T-helper 2 cell treated with Interferon-gamma antibody and Interleukin-4, amounts not matched to agents 5 μg/mL and 100 μg/mL, for 36 hours (primary cell): ENCODE measurements at places on chromosomes 16 and 17.

- no peak for DNase-seq
Observed at GRCh38 chr16:80056324-80056723, 455.8 kb upstream of the MAF start.

DNA sequence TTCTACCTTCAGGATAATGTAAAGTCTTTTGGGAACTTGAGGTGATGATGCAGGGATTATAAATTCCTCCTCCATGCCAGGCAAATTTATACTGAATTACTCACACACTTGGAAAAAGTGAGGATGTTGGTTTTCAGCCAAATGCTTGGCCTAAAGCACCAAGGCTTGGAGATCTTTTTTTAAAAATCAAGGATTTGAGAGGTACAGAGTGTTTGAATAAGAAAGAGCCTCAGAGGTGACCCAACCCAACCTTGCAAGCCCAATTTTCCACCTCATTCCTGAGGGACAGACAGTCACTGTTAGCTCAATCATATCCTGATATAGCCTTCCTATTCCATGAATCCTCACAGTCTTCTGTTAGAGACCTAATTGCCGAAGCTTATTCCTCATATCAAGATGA, 14.0 kb downstream of the GRIN2A start:
- DNase-seq, result no peak

DNA sequence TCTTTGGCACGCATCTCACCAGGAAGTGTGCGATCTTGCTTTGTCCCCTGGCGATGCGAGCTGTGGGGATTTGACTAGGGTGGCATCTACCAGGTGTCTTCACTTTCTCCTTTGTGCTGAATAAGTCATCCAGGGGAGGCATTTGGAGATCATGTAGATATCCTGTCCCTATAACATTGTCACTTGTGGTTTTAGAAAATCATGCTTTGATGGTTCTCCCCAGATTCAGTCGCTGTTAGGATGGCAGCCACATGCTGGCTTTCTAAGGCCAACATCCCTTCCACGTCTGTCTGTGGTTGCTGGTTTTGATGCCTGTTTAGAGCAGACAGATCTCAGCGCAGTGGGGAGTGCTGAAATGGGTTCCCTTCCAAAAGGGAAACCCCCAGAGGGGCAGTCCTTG, 2.5 kb downstream of the ADAD2 start:
- no peak for DNase-seq

GRCh38 chr17:32671896-32672295, 185.1 kb downstream of the CDK5R1 start:
- no peak for DNase-seq

DNA sequence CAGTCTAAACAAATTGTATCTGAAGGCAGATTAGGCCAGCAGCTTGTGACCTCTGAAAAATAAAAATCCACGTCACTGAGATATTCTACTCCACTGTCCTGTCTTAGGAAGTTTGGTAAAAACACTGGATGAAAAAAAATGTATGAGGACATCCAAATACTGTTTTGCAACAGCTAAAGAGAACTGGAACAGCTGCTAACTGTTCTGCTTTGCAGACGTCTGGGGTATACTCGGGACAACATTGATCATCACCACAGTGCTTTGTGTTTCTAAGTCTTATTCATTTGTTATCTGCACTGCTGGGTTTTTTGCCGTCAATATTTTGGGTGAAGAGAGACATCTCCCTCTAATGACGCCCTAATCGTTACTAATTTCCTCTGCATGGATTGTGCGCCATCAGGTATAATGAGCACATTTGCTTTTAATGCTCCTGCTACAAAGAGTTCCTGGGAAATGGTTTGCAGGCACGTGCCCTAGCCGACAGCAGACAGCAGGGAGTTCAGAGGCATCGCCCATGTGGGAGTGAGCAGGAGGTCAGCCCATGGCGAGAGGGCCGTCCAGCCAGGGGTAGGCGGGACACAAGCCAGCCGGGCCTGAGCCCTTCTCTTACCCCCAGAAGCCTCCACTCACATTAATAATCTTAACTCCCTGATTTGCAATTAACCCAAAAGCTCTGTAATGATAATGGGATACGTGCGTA, 87.0 kb downstream of the CBLN1 start:
- no peak for DNase-seq

GRCh38 chr17:41322094-41322902, 6.8 kb upstream of the KRTAP17-1 start:
- DNase-seq, result no peak

GRCh38 chr17:40437095-40437732, 6.0 kb upstream of the IGFBP4 start:
- DNase-seq, result no peak

- DNase-seq, result peak; percentile 50
Observed at GRCh38 chr17:46212634-46213435, 19.6 kb upstream of the KANSL1 start.

- DNase-seq, result no peak
Observed at GRCh38 chr16:49843758-49844157, 12.2 kb downstream of the ZNF423 start.

GRCh38 chr16:86387468-86388440, 122.6 kb upstream of the FOXF1 start:
- peak; percentile 17 for DNase-seq

GRCh38 chr16:9135797-9136196, 44.4 kb downstream of the HAPSTR1 start:
- DNase-seq, result no peak

GRCh38 chr17:15913826-15914225, 31.1 kb upstream of the ADORA2B start:
- DNase-seq, result no peak

GRCh38 chr16:70735141-70735979, 49.5 kb upstream of the MTSS2 start:
- DNase-seq, result no peak

GRCh38 chr17:3732210-3732621, 8.5 kb downstream of the HASPIN start:
- no peak for DNase-seq

- DNase-seq, result no peak
Observed at GRCh38 chr16:90001761-90002503, 17.3 kb downstream of the DBNDD1 start.

- no peak for DNase-seq
Observed at GRCh38 chr16:71402007-71402406, 39.8 kb downstream of the TLE7 start.

GRCh38 chr17:27366437-27366836, 72.5 kb downstream of the WSB1 start:
- no peak for DNase-seq

GRCh38 chr16:85754413-85754812, 3.5 kb upstream of the C16orf74 start:
- DNase-seq, result no peak

DNA sequence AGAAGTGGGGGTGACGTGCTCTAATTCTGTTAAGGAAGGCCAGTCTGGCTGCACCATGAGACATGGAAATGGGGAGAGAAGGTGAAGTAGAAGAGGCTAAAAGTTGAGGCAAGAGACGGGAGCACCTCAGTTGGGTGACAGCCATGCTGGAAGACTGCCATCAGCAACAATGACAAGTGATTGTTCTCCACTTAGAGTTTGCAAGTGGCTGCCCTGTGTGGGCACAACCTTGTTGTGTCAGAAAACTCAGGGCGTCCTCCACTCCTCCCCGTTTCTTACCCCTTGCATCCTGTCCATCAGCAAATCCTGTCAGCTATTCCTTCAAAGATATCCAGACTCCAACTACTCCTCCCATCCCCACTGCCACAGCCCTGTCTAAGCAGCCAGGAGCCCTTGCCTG, 17.6 kb downstream of the CES1 start:
- no peak for DNase-seq

GRCh38 chr16:89498839-89499238, 8.5 kb upstream of the ANKRD11 start:
- DNase-seq, result no peak

DNA sequence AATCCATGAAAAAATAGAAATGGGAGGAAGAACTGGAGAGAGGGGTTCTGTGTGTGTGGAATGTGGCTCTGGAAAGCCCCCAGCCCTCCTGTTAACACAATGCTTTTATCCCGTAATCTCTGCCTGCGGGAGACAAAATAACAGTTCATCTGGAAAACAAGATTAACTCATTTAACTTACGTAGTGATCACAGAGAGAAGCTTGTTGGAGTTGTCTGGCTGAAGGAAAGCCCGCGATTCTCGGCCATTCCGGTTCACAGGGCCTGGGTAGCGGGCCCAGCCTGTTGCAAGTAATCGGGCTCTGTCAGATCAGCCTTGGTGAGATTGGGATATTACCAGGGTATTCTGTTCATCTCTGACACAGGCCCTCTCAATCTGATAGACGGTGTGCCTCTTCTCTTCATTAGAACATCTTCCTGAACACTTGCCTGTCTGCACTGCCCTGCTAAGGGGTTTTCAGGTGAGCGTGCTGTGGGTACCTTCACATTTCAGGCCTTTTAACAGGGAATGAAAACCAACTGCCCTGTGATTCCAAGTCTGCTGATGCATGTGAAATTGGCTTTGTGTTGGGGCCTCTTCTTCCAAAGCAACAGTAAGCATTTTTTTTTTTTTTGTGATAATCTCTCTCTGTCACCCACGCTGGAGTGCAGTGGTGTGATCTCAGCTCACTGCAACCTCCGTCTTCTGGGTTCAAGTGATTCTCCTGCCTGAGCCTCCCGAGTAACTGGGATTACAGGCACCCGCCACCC, 609.9 kb downstream of the WWOX start:
- no peak for DNase-seq

DNA sequence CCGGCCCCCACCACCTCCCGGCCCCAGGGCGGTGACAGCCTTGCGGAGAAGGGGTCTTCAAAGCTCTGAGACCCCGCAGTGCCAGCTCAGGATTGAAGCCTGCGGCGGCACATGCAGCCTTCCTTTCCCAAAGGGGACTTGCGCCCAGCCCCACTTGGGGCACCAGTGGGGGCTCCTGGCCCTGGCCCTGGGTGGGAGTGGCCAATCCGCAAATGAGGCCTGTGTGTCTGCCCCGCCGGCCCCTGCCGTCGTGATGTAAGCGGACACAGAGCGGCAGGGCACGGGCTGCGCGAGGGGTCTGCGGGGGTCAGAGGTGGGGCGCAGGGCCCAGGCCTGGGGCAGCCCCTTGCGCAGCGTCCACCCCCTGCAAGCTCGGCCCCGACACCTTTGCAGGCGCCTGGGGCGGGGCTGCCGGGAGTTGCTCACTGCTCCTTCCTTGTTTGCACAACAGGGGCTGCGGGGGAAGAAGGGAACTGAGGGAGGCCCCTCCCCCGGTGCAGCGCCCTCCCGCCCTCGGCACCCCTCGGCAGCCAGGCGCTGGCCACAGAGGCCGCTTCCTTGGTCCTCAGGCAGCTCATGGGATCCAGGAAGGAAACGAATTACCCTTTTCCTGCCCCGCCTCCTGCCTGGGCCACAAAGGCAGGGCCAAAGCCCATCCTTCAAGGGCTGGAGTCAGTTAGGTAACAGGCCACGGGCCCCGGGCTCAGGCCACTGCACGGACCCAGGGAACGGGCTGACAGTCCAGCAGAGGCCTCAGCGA, 2.9 kb downstream of the SLC16A3 start:
- DNase-seq, result no peak

DNA sequence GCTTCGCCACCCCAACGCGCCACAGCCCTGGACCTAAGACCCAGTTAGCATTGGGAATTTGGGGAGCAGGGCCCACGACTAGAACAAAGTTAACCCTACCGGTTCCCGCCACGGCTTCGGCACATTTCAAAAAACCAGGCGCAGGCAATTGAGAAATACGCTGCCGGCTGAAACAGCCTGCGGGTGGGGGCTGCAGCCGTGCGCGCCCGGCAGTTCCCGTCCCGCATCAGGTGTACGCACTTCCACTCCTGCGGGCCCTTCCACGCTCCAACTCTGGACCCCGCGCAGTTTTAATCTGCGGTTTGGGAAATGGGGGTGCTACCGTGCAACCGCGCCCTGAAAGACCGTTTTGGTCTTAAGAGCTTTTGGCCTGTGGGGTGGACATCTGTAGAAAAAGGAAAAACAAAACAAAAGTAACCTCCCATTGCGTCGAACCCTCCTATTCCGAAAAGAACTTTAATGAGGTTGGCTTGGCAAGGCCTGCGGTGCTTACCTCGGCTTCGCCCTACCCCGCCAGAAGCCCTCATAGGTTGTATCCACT, 7.1 kb downstream of the IRX5 start:
- DNase-seq, result no peak

- DNase-seq, result peak; percentile 35
Observed at GRCh38 chr16:66590322-66590721, 11.1 kb downstream of the CMTM2 start.

- DNase-seq, result no peak
Observed at GRCh38 chr17:50458701-50459676, 9.7 kb downstream of the CHAD start.

GRCh38 chr17:2564877-2565276, 28.6 kb upstream of the PAFAH1B1 start:
- DNase-seq, result no peak

GRCh38 chr16:12629271-12629670, 174.4 kb downstream of the CPPED1 start:
- no peak for DNase-seq

- no peak for DNase-seq
Observed at GRCh38 chr16:4800290-4801041, 2.0 kb downstream of the ROGDI start.

DNA sequence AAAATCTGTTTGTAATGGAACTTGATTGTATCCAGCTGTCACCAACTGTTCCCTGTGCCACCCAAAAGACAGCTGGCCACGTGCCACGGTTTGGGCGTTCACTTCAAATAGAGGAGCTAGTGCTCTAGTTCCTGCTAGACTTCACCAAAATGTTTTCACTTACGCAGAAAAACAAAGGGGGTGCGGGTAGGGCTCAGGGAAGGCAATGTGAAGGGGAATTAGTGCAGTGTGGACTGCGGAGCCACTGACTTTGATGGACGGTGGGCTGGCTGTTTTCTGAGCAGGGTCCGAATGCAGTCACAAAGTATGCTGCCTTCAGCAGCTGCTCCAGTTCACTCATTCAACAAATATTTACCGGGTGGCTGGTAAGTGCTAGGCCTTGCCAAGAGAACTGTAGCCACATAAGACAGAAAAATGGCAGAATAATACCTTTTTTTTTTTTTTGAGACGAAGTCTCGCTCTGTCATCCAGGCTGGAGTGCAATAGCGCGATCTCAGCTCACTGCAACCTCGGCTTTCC, 7.6 kb upstream of the CYTH1 start:
- DNase-seq, result no peak

DNA sequence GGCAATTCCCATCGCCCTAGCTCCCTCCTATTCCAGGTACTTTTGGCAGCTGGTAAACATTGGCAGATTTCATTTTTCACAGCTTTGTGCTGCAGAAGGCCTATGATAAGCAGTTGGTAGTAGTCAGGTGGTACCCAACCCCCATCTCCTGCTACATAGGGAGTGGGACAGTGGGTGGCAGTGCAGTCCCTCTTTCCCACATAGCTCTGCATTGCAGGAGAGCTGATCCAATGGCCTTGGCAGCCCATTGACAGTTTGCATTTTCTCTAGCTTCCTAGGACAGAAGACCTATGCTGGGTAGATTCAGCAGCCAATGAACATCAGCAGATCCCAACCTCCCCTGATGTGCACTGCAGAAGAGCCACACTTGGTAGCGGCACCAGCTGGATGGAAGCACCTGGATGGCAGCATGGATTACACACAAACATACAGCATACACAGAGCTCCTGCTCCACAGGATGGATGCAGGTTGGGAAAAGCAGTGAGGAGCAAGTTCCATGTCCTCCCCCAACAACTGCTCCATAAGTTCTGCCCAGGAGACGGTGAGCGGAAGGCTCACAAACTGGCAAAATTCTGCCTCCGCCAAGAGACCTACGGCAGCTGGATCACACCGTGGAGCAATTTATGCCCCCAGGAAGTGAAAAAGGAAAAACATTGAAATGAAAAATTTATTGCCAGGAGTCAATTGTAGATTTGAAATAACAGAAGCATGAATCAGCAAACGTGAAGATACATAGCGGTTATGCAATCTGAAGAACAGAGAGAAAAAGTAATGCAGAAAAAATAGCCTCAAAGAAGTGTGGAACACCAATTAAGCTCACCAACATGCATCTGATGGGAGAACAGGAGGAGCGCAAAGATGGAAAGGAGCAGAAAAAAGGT, 95.7 kb downstream of the CACNG1 start:
- DNase-seq, result no peak

GRCh38 chr17:47243737-47244598, 9.7 kb upstream of the ITGB3 start:
- DNase-seq, result no peak
